ENCODE measurements at places on chromosomes 12 and 14.

GRCh38 chr14:56185992-56186391, 67.8 kb downstream of the PELI2 start:
- DNase-seq: no peak

DNA sequence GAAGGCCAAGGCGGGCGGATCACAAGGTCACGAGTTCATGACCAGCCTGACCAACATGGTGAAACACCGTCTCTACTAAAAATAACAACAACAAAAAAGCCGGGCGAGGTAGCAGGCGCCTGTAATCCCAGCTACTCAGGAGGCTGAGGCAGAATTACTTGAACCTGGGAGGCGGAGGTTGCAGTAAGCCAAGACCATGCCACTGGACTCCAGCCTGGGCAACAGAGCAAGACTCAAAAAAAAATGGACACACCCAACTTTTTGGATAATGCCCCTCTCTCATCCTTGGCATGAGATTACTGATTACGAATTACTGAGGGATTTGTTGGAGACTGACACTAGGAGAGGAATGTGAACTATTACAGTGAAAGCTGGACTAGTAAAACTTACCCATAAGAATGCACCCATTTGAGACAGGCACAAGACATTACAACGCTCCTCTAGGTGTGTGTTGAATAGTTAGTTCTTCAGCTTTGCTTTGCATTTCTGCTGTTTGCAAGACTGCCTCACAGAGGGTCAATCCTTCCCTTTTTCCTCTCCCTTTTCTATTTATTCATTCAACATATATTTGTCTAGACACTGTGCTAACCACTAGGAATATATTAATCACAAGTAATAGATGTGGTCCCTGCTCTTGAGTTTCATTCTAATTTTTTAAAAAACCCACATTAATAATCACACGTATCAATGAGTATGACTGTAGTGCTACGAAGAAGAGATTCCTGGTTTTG, 46.0 kb upstream of the OR5AU1 start:
- no peak for DNase-seq

GRCh38 chr12:131137836-131138637, 184.3 kb downstream of the ADGRD1 start:
- no peak for DNase-seq

GRCh38 chr12:21553329-21553675, 27.2 kb downstream of the SPX start:
- DNase-seq: no peak

GRCh38 chr12:126899926-126900792, 1366.8 kb upstream of the TMEM132C start:
- no peak for DNase-seq

- no peak for DNase-seq
Observed at GRCh38 chr14:102233081-102233480, 71.9 kb downstream of the MOK start.

GRCh38 chr12:69897744-69898143, 72.7 kb downstream of the MYRFL start:
- DNase-seq: no peak

GRCh38 chr12:111741235-111741812, 25.4 kb upstream of the ALDH2 start:
- no peak for DNase-seq

- DNase-seq: no peak
Observed at GRCh38 chr14:100857233-100857922, 31.5 kb downstream of the MEG3 start.

GRCh38 chr12:116261525-116262100, 15.9 kb downstream of the MED13L start:
- DNase-seq: no peak

DNA sequence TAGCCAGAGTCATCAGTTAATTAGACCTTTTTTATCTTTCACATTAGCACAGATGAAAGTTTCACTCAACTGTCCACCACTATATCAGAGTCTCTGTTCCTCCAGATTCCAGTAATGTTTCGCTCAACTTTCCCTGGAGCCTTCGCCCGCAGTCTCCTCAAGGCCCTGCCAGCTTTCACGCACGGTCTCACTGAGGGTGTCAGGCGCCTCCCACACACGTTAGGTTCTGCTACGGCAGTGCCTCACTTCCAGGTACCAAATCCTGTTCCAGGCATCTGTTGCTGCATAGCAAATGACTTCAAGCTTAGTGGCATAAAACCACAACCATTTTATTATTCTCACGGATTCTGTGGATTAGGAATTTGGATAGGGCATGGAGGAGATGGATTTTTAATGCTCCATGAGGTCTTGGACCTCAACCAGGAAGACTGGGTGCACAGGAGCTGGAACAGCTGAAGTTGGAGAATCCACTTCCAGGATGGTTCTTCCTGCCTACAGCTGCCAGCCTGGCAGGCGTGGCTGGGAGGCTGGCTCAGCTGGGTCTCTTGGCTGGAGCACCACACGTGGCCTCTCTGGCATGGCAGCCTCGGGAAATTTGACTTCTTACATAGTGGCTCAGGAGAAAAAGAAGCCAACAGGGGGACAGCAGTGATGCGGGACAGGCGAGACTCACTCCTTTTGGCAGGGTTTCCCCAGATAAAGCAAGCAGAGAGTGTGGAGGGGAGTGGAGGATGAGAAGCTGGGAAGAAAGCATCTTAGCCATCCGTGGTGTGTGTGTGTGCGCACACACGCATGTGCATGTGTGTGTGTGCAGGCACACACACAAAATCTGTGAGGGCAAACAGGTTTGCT, 21.3 kb upstream of the BCDIN3D start:
- no peak for DNase-seq

DNA sequence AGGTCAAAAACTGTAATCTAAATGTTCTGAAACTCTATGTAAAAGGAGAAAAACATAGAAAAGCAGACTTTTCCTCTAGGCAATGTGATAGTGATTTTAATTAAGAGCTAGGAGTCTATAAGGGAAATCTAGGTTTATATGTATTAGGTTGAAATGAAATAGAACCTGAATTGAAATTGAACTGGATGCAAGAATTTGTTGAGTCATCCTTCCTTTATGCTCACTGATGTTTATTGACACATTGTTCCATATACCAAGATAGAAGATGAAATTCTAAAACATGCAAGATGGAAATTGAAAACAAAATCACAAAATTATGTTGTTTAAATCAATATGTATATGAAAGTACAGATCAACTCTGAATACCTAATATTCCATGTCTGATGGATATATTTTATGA, 170.4 kb upstream of the FLRT2 start:
- DNase-seq: no peak

- DNase-seq: no peak
Observed at GRCh38 chr12:86228656-86229055, 27.5 kb downstream of the MGAT4C start.

- no peak for DNase-seq
Observed at GRCh38 chr12:11877869-11878780, 192.6 kb upstream of the BCL2L14 start.

DNA sequence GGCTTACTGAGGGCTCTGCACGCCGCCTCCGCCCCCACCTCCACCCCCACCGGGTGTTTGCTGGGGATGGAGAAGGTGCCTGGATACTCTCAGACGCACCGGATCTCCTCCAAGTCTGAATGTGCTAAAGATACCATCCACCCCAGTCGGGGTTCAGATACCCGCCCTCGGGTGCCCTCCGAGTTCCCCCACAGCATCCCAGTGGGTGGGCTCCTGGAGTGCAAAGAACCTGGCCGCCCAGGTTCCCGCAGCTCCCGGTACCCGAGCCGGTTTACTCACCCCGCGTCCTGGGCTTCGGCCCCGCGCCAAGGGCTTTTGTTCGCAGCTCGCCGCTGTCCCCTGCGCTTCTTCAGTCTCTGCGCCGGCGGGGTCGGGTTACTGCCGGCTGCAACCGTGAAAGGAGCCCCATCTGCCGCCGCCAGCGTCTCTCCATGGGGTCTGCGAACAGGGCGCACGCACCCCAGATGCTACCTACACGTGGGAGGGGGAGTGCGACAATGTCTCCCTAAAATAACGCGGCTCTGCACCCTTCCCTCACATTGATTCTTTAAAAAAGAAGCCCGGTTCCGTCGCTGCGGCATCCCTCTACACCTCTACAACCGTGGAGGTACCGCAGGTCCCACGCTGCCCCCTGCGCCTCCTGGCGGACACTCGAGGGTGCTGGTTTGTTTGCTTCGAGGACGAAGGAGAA, at the start of gene CCDC177:
Gene CCDC177, minus strand, starts transcription at position 609 of the 691 bp plus-strand sequence. CDS start 1,249 bp downstream, outside the sequence.
- peak; percentile 80 for DNase-seq

- no peak for DNase-seq
Observed at GRCh38 chr12:96078231-96079135, 43.1 kb upstream of the LTA4H start.

DNA sequence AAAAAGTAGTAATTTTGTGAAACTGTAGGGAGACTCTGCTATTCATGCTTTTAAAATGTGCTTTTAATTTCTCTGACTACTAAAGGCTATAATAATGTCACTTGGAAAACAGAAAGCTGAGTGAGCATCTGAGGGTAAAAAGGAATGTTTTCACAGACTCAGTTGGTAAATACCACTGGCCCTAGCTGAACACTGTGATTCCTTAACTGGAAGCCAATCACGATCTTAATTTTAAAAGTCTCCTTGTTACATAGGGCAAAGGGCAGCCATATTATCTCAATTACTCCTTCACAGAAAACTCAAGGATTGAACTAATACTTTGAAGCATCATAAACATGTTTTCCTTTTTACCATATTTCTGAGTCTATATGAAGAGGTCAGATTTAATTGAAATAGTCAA, 41.9 kb downstream of the PAWR start:
- no peak for DNase-seq

DNA sequence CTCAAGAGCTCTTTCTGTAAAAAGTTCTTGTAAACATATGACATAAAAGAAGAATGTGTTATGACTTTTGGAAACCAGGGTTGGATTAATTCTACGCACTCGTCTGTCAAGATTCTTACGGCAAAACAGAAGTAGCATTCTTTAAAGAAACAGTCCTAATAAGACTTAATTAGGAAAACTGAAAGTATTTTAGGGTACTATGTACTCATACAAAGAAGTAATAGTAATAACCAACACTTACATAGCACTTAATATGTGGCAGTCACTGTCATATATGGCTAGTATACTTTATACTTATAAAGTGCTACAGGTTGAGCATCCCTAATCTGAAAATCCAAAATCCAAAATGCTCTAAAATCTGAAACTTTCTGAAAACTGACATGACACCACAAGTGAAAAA, 72.9 kb upstream of the ST8SIA1 start:
- no peak for DNase-seq

- DNase-seq: no peak
Observed at GRCh38 chr12:118188690-118189371, 52.9 kb downstream of the PEBP1 start.

DNA sequence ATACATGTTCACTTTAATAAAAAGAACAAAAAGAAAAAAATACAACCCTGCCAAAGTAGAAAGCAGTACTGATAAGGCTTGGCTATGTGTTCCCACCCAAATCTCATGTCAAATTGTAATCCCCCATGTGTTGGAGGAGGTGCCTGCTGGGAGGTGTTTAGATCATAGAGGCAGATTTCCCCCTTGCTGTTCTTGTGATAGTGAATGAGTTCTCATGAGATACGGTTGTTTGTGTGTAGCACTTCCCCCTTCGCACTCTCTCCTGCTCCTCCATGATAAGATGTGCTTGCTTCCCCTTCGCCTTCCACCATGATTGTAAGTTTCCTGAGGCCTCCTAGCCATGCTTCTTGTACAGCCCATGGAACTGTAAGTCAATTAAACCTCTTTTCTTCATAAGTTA, 59.9 kb downstream of the USP15 start:
- DNase-seq: no peak

DNA sequence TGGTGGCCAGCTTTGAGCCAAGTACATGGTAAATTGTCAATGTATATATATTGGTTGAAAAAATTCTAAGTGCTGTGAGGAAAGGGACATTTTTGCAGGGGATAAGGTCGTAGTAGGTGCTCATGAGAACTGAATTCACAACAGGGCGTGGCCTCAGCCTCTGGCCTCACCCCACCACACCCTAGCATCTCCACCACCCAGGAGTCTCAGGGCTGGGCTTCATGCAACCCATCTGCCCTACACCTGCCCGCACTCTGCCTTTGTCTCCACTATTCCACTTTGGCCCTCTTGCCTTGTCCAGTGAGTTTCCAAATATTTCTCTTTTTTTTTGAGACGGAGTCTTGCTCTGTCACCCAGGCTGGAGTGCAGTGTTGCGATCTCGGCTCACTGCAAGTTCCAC, 22.1 kb upstream of the AQP2 start:
- no peak for DNase-seq

- no peak for DNase-seq
Observed at GRCh38 chr14:104299993-104300761, 161.8 kb downstream of the KIF26A start.

DNA sequence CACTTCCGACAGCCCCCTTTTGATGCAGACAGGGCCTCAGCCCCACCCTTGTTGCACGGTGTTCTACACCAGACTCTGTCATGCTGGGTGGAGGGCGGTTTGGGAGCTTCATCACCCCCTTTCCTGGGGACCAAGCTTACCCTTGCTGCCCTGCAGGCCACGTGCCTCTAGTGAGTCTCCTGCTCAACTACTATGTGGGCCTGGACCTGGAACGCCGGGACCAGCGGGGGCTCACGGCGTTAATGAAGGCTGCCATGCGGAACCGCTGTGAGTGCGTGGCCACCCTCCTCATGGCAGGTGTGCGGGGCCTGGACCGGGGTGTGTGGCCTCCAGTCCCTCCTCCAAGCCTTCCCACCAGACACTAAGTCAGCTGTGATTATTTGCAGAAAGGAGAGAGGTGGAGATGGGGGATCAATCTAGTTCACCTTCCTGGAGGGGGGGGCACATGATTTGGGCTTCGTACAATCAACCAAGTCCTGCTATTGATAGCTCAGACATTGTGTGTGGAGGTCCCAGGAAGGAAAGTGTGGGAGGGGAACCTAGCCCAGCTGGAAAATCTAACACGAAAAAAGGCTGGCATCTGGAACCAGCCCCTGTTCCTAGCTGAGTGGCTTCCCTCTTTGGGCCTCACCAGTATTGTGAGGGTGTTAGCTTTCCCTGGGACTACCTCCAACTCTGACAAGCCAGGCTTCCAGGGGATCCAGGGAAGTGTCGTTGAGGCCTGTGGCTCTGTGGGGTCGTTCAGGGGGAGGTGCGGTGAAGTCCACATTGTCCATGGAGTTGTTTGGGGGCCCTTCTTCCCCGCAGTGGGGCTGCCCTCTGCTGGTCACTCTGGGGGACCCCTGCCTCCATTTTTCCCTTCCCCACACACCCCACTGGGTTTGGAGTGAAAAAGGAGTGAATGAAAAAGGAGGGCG, 1.6 kb downstream of the ANKRD33 start:
- DNase-seq: no peak

Data from stimulated activated CD4-positive, alpha-beta T cell treated with anti-CD3 and anti-CD28 coated beads, Interleukin-4, amount 100 ng/mL, for 1 hour (primary cell).